ENCODE measurements at places on chromosomes 2 and 18.

- no peak for DNase-seq
These were observed 75.5 kb downstream of the PLCL1 start for GRCh38 chr2:197879812-197880408.

DNA sequence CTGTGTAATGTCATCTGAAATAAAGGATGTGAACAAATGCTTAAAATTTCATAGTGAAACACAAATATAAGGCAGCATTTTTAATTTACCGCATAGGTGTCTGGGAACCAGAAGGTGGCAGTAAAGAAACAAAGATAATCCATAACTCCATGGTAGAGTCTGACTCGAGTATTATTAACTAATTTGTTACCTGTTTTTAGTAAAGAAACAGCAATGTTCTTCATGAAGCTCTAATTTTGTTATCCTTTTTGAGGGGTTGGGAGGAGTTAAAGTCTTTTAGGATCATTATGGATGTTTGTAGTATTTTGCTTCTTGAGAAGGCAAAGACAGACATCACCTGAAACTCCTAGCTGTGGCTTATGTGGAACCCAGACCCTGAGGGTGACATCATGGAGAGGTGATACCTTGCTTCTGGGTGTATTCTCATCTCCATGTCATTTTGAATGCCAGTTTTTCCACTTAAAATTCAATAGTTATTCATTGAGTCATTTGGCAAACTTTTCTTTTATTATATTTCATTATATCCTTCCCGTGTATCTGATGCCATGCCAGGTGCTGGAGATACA lies 286.2 kb upstream of the EPAS1 start:
- DNase-seq = no peak

- DNase-seq = no peak
These were observed 100.8 kb upstream of the ATP5MC3 start for GRCh38 chr2:175282300-175282699.

DNA sequence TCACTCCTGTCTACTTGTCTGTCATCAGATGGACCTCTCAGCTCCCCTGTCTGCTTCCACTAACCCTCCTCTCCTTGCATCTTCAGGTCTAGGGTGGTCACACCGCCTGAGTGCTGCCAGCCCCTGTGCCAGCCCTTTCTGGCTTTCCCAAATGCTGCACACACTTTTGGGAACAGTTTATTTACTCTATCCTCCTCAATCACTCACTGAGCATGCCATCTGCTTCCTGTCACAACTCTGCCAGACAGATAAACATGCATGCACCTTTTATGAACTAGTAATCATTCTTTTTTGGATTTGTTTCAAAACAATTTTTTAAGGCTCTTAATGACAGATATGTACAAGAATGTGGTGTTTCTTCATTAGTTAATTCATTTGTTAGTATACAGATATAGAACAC lies 56.3 kb upstream of the CCDC195 start:
- DNase-seq = no peak

- DNase-seq = no peak
These were observed 165.2 kb downstream of the TRIB2 start for GRCh38 chr2:12881952-12882351.

DNA sequence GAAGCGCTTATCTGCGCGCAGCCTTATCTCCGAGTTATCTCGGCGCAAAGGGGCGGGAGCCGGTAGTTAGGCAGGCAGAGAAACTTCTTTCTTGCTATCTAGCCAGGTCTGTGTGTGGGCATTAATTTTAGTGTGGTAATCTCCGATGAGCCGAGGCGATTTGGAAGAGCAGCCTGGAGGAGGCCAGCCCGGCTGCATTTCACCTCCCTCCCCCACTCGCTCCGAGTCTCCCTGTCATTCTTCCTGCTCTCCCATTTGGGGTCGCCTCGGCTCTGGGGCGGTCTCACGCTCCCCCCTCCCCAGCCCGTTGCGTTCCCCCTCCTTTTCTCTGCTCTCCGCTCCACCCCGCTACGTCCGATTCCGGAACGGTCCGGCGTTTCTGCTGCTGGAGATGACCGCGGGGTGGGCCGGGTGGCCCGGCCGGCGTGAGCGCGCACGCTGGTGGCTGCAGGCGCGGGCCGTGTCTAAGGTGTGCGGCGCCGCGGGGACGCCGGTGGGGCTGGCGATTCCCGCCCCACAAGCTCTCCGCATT lies 566 bp downstream of the GATA6 start:
- no peak for DNase-seq

GRCh38 chr2:66070721-66071602 lies 364.0 kb upstream of the MEIS1 start:
- DNase-seq = no peak

DNA sequence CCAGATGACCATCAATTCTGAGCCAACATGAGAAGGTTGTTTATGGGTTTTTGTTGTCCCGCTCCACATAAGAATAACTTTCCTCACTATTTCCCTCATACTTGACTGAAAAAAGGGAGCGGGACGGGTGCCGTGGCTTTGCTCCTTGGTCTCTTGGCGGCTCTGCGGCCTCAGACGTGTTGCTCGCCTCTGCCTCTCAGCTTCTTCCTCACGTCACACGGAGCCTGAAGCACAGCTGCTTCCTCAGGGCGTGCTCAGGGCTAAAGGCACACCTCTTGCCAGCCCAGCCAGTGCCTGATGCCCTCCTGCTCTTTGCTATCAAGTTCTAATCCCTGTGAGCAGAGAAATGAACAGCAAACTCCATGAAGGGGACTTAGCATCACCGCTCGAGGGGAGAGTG lies 17.9 kb upstream of the ID2 start:
- no peak for DNase-seq

DNA sequence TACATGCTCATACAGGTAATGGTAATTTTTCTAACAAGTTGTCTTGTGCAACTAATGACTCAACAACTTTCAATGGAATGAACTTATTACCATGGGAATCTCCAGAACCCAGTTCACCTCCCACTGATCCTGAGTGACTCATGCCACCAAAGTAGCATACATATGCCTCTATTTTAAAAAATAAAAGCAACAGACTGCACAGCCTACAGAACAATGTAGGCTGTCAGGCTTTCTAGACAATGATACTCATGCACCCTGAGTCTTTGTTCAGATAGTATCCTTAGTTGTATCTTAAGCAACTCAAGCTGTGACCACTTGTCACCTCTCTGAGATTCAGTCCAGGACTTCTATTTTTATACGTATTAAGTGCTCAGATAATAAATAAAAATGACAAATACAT lies 531.0 kb upstream of the SETBP1 start:
- no peak for DNase-seq

GRCh38 chr18:25470062-25470461 lies 118.1 kb upstream of the ZNF521 start:
- DNase-seq = no peak

- no peak for DNase-seq
These were observed at the start of gene EMILIN2 for GRCh38 chr18:2846636-2847316. Gene EMILIN2, plus strand, starts transcription at chr18:2847006. Its CDS starts 183 bp downstream, at chr18:2847189.

- DNase-seq = no peak
These were observed 42.4 kb upstream of the IGFBP2 start for GRCh38 chr2:216590780-216591179.

DNA sequence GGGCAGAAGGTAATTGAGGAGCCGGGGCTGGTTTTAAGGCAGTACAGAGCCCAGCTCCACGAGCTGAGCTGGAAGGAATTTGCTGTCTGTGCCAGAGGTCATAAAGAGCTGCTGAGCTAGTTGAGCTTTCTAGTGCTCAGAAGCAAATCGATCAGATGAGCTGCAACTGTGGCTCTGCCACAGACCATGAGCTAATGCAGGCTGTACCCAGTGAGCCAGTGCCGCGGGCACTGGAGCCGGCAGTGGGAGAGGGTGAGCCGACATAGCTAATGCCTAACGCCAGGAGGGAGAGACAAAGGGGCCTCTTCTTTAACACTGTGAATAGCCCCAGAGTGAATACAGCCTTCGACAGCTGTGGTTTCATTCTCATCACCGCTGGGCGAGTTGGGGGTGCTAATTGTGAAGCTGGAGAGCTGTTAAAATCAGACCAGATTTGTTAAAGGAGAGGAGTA lies 410.1 kb upstream of the TCF4 start:
- no peak for DNase-seq

DNA sequence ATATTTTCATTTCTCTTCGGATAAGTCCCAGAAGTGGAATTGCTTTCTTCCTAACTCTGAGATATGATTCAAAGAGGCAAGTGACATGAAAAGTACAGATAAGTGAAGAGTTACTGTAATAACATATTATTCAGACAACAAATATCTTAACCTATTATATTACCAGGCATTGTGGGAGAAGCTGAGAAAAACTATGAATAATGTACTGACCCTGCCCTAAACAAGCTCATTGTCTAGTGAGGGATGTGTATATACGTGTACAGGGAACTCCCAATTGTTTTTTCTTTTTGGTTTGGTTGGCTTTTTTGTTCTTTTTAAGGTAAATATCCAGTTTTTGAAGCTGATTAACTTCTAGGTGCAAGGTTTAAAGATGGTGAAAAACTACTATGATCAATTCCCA lies 26.5 kb downstream of the NCKAP1 start:
- DNase-seq = no peak

GRCh38 chr2:174824068-174824467 lies 59.8 kb upstream of the CHRNA1 start:
- no peak for DNase-seq

GRCh38 chr2:221999166-221999565 lies 299.6 kb downstream of the PAX3 start:
- no peak for DNase-seq

- DNase-seq = no peak
These were observed 25.2 kb downstream of the PDIA6 start for GRCh38 chr2:10787176-10787968.

- DNase-seq = no peak
These were observed 934.1 kb upstream of the KLHL29 start for GRCh38 chr2:22450831-22451230.

- DNase-seq = no peak
These were observed 150.9 kb downstream of the METTL4 start for GRCh38 chr18:2420367-2420766.

DNA sequence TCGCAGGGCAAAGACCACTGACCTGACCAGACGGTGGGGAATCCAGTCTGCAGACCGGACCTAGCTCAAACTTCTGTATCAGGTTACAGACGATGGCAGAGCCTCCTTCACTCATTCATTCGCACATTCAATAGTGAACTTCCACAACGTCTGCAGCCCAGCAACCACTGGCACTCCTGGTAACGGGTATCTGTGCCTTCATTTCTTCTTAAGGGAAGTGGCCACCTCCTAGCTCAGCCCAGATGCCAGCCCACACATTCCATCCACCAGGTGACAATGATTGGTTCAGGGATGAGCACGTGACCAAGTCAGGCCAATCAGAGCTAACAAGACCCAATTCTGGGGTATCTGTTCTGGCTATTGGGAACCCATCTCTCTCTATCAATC lies 15.9 kb upstream of the ARMC9 start:
- no peak for DNase-seq

GRCh38 chr2:137857881-137858280 lies 106.4 kb upstream of the HNMT start:
- no peak for DNase-seq

GRCh38 chr2:201118961-201119854 lies 3.2 kb downstream of the CFLAR start:
- DNase-seq = no peak

DNA sequence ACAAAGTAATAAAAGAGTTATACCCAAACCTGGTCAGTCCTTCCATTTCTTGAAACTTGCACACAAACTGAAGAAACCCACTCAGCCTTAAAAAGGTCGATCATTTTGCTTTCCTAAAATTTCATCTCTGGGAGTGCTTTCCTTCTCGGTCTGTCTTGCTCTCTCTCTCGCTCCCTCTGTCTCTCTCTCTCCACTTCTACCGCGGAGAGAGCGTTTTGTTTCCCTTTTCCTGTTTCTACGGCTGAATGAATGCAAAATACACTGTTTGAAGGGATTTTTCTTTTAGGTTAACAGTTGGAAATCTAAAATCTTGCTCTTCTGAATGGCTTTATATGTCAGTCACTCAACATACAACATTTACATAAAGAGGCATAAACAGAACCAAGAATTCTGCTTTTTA lies 424.2 kb downstream of the TGIF1 start:
- DNase-seq = no peak

GRCh38 chr18:36372903-36373311 lies 75.4 kb downstream of the FHOD3 start:
- no peak for DNase-seq

- no peak for DNase-seq
These were observed 39.6 kb upstream of the CRACDL start for GRCh38 chr2:98975611-98976010.

- no peak for DNase-seq
These were observed 21.6 kb upstream of the ZNF521 start for GRCh38 chr18:25373432-25374179.

DNA sequence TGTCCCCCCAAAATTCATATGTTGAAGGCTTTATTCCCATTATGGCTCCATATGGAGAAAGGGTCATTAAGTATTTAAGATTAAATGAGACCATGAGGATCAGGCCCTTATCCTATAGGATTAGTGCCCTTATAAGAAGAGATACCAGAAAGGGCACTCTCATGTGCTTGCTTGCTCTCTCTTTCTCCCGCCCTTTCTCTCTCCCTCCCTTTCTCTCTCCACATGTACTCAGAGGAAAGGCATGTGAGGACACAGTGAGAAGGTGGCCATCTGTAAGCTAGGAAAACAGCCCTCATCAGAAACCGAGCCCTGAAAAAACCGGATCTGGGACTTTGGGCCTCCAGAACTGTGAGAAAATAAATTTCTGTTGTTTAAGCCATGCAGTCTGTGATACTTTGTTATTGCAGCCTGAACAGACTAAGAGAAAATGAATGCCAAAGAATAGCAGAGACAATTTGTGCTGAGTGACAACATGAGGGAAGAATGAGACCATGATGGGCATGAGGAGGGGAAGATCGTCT lies 300.0 kb upstream of the SLC39A10 start:
- DNase-seq = no peak

DNA sequence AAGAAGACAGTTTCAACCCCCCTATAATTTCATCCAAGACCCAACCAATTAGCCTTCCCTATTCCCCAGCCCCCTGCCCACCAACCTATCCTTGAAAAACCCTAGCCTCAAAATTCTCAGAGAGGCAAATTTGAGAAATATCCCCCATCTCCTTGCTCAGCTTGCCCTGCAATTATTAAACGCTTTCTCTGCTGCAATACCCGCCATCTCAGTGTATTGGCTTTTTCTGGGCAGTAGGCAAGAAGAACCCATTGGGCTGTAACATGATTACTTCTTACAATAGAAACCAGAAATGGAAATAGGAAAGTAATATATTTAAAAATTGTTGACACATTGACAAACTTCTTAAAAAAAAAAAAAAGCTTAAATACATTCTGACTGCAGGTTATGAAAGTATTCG lies 140.6 kb upstream of the CCDC150 start:
- no peak for DNase-seq

DNA sequence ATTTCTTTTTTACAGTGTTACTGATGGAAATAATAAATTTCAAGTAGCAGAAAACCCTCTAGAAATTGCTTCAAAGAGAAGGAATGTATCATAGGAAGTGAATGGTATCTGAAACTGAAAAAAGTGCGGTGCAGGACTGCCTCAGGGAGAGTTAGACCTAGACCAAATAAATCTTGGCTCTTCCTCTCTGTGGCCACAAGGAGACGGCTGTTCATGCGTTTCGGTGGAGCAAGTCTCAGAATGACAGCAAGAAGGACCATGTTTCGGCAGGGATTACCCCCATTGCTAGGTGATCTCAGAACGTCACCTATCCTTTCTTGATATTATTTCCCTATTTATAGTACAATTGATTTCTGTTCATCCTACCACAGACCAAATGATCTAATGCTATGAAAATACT lies 522.3 kb downstream of the SOX11 start:
- no peak for DNase-seq

Data from effector memory CD4-positive, alpha-beta T cell (primary cell).